ENCODE measurements at places on chromosomes 1 and 21.

DNA sequence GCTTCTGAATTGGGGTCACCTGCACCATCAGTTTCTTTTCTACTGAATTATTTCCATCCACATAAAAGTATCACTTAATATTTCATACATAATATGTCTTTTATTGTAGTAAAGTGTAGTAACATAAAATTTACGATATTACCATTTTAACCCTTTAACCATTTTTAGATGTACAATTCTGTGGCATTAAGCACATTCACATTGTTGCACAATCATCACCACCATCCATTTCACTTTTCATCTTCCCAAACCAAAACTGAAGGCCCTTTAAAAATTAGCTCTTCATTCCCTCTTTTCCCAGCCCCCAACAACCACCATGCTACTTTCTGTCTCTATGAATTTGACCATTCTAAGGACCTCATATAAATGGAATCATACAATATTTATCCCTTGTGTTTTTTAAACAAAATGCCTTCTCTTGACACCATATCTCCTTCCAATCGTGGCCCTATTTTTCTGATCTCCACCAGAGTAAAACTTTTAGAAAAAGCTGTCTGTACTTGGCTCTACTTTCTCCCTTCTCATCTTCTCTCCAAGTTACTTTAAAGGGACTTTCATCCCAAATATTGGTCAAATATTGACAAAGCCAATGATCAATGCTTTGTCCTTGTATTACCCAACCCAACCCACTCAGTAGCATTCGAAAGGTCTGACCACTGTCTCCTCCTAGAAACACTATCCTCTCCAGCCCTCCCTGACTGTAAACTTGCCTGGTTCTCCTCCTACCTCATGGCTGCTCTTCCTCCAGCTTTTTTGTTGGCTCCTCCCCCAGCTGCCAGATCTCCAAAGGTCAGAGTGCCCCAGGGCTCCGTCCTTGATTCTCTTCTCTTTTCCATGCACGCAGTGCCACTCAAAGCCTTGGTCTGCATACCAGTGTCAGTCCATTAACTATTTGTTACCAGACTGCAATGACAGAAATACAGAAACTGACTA, 44.7 kb downstream of the SLC30A10 start:
- no peak for DNase-seq

DNA sequence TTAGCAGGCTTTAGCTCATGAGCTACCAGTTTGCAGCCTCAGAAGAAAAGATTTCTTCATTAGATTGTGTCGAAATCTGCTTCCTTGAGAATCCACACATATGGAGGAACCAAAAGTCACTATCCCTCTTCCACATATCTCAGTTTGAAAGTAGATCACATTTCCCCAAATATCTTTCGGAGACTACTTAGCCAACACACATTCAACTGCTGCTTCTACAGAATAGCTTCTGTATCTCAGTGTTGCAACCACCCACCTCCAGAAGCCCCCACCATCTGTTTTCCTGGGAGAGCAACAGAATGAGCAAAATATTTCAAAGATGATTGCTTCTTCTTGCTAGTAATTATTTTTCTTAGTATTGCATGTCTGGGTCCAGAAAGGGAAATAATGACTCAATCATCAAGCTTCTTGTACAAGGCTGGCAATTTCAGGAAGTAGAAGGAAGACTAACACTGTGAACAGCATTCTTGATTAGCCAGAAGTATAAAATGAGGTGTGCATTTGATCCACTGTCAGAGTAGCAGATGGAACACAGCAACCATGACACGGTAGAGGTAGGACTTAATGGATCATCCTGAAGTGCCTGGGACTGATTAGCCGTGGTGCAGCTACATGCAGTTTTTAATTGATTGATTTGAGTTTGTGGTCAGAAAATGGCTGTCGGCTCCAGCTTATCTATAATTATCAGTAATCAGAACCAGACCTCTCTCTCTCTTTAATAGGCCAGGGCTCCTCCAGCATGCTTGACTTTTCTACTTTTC, 24.9 kb downstream of the ZC3H11B start:
- no peak for DNase-seq

- no peak for DNase-seq
These were observed 8.6 kb downstream of the UBE2U start for GRCh38 chr1:64212031-64212430.

- DNase-seq = no peak
These were observed 4.4 kb downstream of the ST3GAL3 start for GRCh38 chr1:43711524-43712386.

Data from CD4-positive, alpha-beta T cell treated with Interleukin-4 for 4 hours (primary cell).